ENCODE measurements at places on chromosomes 6 and 20. TPM values are rescaled to one million over a fixed set of nuclear protein-coding genes. Genes with fewer than 3 reads are reported as not detected.

The CALHM6 gene
- 20.7 TPM for total RNA-seq

The CTCFL gene
- total RNA-seq = not detected

The LATS1 gene
- total RNA-seq = 40.1 TPM

The SLC35B2 gene
- 30.4 TPM for total RNA-seq

The FAM209B gene
- total RNA-seq = 1.5 TPM

The EEF1A2 gene
- total RNA-seq = 0.45 TPM

The TSBP1 gene
- not detected for total RNA-seq

The ENPP3 gene
- 2.7 TPM for total RNA-seq

The RUNX2 gene
- total RNA-seq = 39.3 TPM

The ACSS1 gene
- 34.5 TPM for total RNA-seq

The APCDD1L gene
- not detected for total RNA-seq

The GRM1 gene
- not detected for total RNA-seq
